ENCODE measurements at places on chromosomes 5 and 9.
A peak's percentile ranks its signal among the peaks of the same experiment; 100 is the strongest.

- DNase-seq: no peak
These were observed 9.3 kb upstream of the MYOT start for GRCh38 chr5:137858223-137858916.

GRCh38 chr5:96936431-96937320 lies 796 bp downstream of the LNPEP start:
- peak; percentile 6 for DNase-seq

GRCh38 chr5:156922207-156922792 lies 40.7 kb downstream of the TIMD4 start:
- no peak for DNase-seq

DNA sequence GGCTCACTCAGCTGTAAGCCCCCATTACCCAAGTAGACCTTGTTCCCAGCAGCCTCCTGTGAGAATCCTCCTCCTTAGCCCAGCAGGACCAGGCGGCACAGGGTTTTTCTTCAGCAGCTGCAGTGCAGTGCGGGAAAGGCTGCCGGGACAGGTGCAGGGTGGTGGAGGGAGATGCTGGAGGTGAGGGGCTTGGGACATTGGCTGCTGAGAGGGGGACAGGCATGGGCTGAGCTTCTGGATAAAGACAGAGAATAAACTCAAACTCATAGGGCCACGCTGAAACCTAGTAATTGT lies 174.7 kb downstream of the CACNA1B start:
- DNase-seq: no peak

DNA sequence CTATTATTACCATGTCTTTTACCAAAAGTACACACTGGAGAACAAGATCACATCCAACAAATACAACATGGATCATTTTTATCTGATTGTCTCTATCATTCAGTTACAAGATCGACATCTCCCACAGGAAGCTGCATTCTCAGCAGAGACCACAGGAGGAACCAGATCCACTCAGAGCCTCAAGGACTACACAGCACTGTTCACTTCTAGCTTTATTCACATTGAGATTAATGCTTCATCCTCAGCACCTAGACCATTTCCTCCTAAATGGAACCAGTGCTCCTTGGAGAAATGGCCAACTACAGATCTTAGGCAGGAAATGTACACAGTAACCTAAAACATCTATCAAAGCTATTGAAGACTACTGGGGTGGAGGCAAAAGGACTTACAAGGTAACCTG lies 13.3 kb upstream of the C5orf15 start:
- DNase-seq: no peak

DNA sequence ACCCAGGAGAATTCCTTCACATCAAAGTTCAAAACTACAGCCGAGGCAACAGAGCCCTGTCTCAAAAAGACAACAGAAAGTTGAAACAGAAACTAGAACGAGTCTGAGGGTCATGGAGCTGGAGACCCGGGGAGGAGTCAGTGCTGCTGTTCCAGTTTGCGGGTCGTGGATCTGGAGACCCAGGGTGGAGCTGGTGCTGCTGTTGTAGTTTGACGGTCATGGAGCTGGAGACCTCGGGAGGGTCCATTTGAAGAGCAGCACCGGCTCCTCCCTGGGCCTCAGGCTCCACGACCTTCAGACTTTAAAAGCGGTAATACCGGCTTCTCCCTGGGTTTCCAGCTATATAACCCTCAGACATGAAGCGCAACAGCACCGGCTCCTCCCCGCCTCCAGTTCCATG lies 13.0 kb upstream of the LCN15 start:
- DNase-seq: no peak

GRCh38 chr5:107713228-107713627 lies 42.5 kb upstream of the EFNA5 start:
- no peak for DNase-seq

DNA sequence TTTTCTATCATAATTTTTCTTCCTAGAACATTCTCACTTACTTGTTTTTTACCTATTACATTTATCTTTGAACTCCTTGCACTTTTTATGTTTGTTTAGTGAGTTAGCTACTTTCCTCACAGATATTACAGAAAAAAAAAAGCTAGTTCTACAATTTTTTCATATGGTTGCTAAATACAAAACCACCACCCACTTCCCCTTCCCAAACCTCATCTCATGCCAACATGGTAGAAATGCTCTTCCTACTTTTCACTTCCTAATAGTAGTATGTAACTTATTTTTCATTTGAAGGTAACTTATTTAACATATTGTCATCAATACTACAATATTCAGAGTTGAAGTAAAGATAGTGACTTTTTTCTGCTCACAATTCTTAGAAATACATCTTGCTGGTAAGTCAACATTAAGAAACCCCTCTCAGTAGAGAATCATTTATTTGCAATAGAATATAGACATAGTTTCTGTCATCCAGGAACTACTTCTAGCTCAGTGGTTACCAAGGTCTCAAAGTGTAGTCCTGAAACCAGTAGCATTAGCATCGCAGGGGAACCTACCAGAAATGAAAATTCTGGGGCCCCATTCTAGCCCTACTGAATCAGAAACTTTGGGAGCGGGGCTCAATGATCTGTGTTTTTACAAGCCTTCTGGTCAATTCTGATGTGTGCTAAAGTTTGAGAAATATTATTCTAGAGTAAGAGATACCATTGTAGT lies 1124.6 kb downstream of the DTWD2 start:
- DNase-seq: no peak

- DNase-seq: no peak
These were observed 111.2 kb upstream of the PTGER4 start for GRCh38 chr5:40568548-40568947.

- DNase-seq: no peak
These were observed 134.5 kb upstream of the SPEF2 start for GRCh38 chr5:35483191-35483590.

All from stimulated activated CD8-positive, alpha-beta memory T cell treated with anti-CD3 and anti-CD28 coated beads, Interleukin-7, amount 100 ng/mL, for 1 hour (primary cell).